ENCODE measurements at places on chromosomes 5 and 9.

- H3K27me3 ChIP-seq, result peaks cover 31% of the 10 kb centered on the region
- peak; percentile 24 for DNase-seq
- H3K4me3 ChIP-seq, result no peak overlapping the region
- no peak overlapping the region for H3K27ac ChIP-seq
These were observed 250.5 kb downstream of the DENND1A start for GRCh38 chr9:123679330-123679987.

- H3K4me1 ChIP-seq, result no peaks in the 10 kb centered on the region
- H3K4me3 ChIP-seq, result no peak overlapping the region
- no peaks in the 10 kb centered on the region for H3K27me3 ChIP-seq
- DNase-seq, result no peak
- H3K36me3 ChIP-seq, result no peaks in the 10 kb centered on the region
These were observed 449.1 kb downstream of the PSAT1 start for GRCh38 chr9:78746010-78746409.

- no peaks in the 10 kb centered on the region for H3K36me3 ChIP-seq
- H3K4me1 ChIP-seq, result peaks cover 3% of the 10 kb centered on the region
- no peaks in the 10 kb centered on the region for H3K27me3 ChIP-seq
- peak overlapping the region; percentile 49 for H3K4me3 ChIP-seq
- no peak for DNase-seq
These were observed 624 bp upstream of the RETREG1 start for GRCh38 chr5:16617274-16617968.

DNA sequence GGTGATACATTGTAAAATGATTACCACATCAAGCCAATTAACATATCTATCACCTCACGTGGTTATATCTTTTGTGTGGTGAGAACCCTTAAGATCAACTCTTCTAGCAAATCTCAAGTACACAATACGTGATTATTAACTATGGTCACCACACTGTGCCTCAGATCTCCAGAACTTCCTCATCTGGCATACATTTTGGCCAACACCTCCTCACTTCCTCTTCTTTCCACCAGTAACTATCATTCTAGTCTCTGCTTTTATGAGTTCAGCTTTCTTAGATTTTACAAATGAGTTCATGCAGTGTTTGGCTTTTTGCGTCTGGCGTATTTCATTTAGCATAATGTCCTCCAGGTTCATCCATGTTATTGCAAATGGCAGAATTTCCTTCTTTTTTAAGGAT, 35.8 kb downstream of the PRKACG start:
- no peak overlapping the region for H3K4me3 ChIP-seq
- H3K27ac ChIP-seq, result no peak overlapping the region

- no peaks in the 10 kb centered on the region for H3K4me1 ChIP-seq
- no peak for DNase-seq
- no peaks in the 10 kb centered on the region for H3K27me3 ChIP-seq
- no peak overlapping the region for H3K27ac ChIP-seq
These were observed 67.6 kb downstream of the TLE4 start for GRCh38 chr9:79639354-79639753.

- H3K4me1 ChIP-seq, result no peaks in the 10 kb centered on the region
- H3K4me3 ChIP-seq, result no peak overlapping the region
- H3K27ac ChIP-seq, result no peak overlapping the region
- no peaks in the 10 kb centered on the region for H3K36me3 ChIP-seq
These were observed 33.6 kb upstream of the ZBED3 start for GRCh38 chr5:77120706-77121105.

- no peaks in the 10 kb centered on the region for H3K27me3 ChIP-seq
- no peaks in the 10 kb centered on the region for H3K36me3 ChIP-seq
- no peak overlapping the region for H3K4me3 ChIP-seq
- no peak for DNase-seq
- H3K27ac ChIP-seq, result no peak overlapping the region
These were observed 43.9 kb downstream of the FYB1 start for GRCh38 chr5:39175273-39175955.

GRCh38 chr9:79221084-79221483, 350.7 kb upstream of the TLE4 start:
- H3K36me3 ChIP-seq, result no peaks in the 10 kb centered on the region
- DNase-seq, result no peak
- no peaks in the 10 kb centered on the region for H3K27me3 ChIP-seq
- H3K4me1 ChIP-seq, result no peaks in the 10 kb centered on the region
- H3K27ac ChIP-seq, result no peak overlapping the region

DNA sequence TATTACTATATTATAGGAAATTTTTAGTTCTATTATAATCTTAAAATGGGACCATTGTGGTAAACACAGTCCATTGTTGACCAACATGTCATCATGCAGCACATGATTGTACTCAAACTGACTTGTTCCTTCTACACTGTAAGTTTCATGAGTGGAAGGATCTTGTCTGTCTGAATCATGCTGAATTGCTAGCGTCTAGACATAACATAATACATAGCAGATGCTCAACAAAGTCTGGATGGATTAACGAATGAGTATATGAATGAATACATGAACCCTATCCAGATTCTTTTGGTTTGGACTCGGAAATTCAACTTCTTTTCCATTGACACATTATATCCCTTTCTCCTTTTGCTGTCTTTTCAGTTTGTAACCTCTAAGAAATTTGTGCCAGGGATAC, 429.2 kb upstream of the SGCD start:
- no peak overlapping the region for H3K4me3 ChIP-seq
- no peaks in the 10 kb centered on the region for H3K4me1 ChIP-seq
- no peak overlapping the region for H3K27ac ChIP-seq
- H3K36me3 ChIP-seq, result no peaks in the 10 kb centered on the region
- H3K27me3 ChIP-seq, result no peaks in the 10 kb centered on the region

DNA sequence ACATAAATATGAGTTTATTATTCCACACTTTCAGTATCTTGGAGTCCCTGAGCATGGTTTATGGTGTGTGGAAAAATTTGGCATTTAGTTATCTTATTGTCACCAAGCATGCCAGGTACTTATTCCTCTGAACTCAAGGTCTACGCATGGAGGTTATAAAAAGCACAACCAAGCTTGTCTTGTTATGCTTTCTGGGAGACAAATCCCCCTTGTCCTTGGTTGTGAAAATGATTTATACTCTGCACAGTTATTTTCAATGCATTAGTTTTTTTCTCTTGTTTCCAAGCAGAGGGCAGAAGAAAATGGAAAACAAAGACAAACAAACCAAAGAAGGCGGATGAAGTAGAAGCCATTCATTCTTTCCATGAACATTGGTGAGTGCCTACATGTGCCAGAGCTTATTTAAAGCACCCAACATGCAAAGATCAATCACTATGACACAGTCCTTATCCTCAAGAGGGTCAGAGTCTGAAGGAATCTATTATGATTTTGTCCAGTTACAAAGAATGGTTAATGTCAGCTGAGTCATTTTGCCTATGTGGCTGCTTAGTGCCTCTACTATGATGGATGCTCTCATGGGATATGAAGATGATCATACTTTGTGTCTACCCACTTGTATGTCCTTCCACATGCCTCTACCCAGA, 323.1 kb downstream of the TENT4A start:
- H3K27ac ChIP-seq, result no peak overlapping the region
- no peak for DNase-seq
- no peaks in the 10 kb centered on the region for H3K36me3 ChIP-seq
- H3K4me3 ChIP-seq, result no peak overlapping the region
- no peaks in the 10 kb centered on the region for H3K4me1 ChIP-seq

- no peaks in the 10 kb centered on the region for H3K4me1 ChIP-seq
- peaks cover 28% of the 10 kb centered on the region for H3K27me3 ChIP-seq
- H3K36me3 ChIP-seq, result no peaks in the 10 kb centered on the region
- H3K27ac ChIP-seq, result no peak overlapping the region
- no peak overlapping the region for H3K4me3 ChIP-seq
These were observed 8.5 kb upstream of the ACSL6 start for GRCh38 chr5:132019857-132020555.

DNA sequence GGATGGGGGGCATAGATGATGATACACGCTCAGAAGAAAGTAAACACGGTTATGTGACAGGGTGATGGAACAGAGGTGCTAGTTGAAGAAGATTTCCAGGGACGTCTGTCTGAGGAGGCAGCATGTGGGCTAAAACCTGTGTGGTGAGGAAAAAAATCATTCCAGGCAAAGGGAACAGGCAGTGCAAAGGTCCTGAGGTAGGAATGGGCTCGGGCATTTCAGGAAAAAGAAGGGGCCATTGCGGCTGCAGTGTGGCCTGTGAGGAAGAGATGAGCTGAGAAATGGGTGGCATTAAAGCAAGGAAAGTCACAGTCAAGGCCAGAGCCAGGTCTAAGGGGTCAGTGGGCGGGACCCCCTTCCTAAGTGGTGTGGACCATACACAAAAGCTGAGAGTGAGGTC, 18.2 kb downstream of the TSPAN17 start:
- no peak overlapping the region for H3K27ac ChIP-seq
- peaks cover 28% of the 10 kb centered on the region for H3K27me3 ChIP-seq
- DNase-seq, result no peak
- H3K4me1 ChIP-seq, result peaks cover 2% of the 10 kb centered on the region
- H3K4me3 ChIP-seq, result no peak overlapping the region

- no peak overlapping the region for H3K4me3 ChIP-seq
- no peaks in the 10 kb centered on the region for H3K36me3 ChIP-seq
These were observed 4.1 kb downstream of the KIF4B start for GRCh38 chr5:155017610-155018009.

DNA sequence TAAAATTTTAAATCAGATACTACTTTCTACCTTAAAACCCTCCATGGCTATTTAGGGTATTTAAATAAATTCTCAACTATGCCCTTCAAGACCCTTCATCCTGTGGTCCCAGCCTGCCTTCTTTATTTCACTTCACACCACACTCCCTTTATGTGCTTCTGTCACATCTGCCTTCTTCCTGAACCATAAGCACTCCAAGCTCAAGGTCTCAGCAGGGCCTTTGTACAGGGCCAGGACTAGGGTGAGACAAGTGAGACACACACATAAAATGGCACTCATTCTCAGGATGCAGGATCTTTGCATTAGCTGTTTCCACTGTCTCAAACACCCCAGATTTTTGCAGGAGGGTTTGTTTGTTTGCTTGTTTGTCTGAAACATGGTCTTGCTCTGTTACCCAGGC, 7.6 kb downstream of the ITK start:
- H3K36me3 ChIP-seq, result no peaks in the 10 kb centered on the region
- no peak for DNase-seq
- no peaks in the 10 kb centered on the region for H3K27me3 ChIP-seq
- H3K27ac ChIP-seq, result no peak overlapping the region

DNA sequence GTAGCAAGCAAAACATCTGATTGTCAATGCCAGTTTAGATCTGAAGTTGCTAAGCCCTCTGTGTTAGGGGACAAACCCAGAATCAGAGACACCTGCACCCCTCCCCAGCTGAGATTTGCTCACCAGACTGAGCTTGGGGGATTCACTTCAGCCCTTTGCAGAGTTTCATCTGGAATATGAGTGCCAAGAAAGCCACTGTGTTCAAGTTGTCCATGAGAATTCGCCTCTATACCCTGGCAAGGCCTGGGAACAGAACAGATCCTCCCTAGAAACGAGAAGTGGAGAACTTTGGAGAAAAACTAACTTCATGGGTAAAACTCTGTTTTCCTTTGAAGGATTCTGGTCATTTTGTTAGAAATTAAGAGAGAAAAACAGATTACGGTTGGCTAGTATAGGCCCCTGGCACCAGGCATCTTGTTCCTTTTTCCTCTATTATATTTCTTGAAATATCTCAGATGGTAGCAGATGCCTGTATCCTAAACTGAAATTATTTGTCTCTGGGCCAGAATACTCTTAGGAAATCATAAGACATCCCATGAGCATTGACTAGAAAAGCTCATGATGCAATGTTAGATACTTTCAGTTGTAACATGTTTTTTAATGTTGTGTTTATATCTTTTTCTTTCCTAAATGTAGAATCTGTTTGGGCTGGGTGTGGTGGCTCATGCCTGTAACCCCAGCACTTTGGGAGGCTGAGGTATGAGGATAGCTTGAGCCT, 64.4 kb downstream of the SNX18 start:
- no peaks in the 10 kb centered on the region for H3K27me3 ChIP-seq
- H3K27ac ChIP-seq, result peak overlapping the region; percentile 9
- DNase-seq, result no peak
- H3K4me3 ChIP-seq, result no peak overlapping the region
- H3K36me3 ChIP-seq, result no peaks in the 10 kb centered on the region
- H3K4me1 ChIP-seq, result peaks cover 13% of the 10 kb centered on the region

GRCh38 chr5:83035373-83036100, 41.7 kb downstream of the TMEM167A start:
- no peaks in the 10 kb centered on the region for H3K4me1 ChIP-seq
- H3K27ac ChIP-seq, result no peak overlapping the region
- no peak overlapping the region for H3K4me3 ChIP-seq
- H3K27me3 ChIP-seq, result no peaks in the 10 kb centered on the region
- DNase-seq, result no peak

DNA sequence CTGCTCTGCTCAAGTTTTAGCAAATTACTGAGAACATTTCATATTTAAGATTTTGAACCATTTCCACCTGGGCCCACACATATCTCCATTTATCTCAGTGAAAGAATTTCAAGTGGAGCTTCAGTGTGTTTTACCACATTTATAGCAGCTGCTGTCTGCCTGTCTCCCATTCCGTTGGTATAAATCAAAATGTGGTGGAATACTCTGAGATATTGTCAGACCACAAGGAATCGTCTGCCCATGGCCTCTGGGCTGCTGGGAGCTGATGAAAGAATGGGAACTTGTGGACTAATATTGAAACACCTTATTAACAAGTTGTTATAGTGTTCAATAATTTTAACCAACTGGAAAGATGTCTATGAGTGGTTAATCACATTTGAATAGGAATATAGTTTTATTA, 33.3 kb downstream of the MAST4 start:
- no peaks in the 10 kb centered on the region for H3K36me3 ChIP-seq
- no peaks in the 10 kb centered on the region for H3K27me3 ChIP-seq
- H3K4me3 ChIP-seq, result no peak overlapping the region
- no peaks in the 10 kb centered on the region for H3K4me1 ChIP-seq
- DNase-seq, result no peak

DNA sequence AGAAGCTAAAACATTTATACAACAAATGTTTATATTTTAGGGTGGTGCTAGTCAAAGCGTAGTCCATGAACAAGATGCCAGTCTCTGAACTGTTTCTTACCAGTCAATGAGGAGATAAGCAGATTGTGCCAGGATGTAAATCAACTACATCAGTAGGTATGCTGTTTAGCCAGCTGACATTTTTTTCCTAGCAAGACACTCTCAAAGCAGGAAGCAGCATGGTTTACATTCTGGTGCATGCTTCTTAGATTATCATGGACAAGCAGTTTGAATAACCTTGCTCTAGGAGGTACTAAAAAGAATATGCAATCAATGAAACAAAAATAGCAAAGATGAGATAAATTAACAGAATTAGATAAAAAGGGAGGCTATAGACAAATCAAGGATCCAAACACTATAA, 17.0 kb downstream of the TICAM2 start:
- no peaks in the 10 kb centered on the region for H3K27me3 ChIP-seq
- no peaks in the 10 kb centered on the region for H3K4me1 ChIP-seq
- no peaks in the 10 kb centered on the region for H3K36me3 ChIP-seq
- no peak for DNase-seq

Data from large intestine (tissue), 12 donors.